ENCODE measurements at places on chromosomes 16 and 17.
A peak's percentile ranks its signal among the peaks of the same experiment; 100 is the strongest.

DNA sequence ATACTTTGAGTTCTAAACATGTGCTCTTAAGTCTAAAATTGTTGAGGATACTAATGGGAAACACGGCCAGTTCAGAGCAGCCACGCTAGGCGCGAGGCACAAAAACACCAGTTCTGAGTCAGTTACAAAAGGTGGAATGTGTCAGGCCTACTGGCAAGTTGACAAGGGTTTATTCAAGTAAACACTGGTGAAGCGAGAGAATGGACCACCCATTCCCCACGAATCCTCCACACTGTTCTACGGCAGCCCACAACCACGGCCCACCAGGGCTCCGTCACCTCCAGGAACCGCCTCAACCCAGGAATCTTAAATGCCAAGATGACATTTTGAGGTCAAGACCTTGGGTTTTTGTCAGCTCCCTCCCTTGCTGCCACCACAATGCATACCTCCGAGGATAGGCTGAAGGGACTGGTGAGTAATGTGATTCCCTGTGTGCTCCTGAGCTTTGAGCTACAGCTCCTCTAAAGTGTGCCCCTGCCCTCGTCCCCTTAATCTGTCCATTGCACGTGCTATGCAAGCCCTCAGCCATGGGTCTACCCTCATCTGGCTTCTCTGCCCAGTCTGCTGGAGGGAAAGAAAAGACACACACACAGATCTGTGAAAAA, 28.5 kb upstream of the TRAP1 start:
- DNase-seq = no peak

GRCh38 chr17:8997994-8998628, 23.2 kb upstream of the NTN1 start:
- DNase-seq = peak; percentile 71

DNA sequence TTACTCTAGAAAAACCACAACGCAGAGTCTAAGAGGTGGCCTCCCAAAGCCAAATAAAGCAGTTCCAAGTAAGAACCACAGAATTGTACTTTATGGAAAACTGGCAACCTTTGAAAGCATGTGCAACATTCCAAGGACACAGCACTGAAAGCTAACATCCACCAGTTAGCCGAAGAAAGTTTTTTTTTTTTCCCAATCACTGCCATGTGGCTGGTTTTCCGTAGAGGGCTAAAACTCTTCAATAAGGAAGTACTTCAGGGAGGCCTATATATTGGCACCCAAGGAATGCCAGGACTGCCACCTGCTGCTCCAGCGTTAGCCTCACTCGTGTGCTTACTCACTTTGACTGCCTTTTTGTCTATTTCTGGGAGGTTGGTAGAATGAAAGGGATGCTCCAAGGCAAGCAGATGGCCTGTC, 25.2 kb downstream of the CEP95 start:
- DNase-seq = no peak

DNA sequence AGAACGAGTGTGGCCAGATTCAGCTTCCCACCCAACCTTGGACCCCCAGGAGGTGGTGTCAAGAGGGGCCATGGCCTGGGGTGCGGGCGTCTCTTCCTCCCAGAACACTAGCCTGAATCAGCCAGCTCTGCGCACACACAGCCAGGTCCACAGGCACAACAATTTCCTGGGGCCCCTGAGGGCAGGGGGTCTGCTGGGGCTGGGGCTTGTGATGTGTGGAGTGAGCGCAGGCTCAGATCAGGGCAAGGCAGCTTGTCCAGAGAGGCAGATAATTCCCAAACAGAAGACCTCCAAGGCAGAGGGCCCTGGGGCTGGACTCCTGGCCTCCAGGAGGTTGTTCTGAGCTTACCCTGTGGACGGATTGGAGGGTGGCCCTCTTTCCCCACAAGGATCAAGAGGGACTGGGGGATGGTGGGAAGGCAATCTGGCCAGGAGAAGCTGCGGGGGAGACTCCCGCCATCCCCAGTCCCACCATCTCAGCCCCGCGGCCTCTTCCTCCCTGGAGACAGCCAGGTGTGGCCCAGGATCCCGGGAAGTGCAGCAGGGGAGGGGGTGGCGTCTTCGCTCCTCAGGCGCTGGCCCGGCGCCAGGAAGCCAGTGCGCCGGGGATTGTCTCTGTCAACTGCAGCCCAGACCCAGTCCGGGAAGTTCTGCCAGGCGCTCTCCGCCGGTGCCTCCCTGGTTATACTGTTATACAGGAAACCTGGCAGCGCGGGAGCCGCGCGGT, 52.0 kb upstream of the AMZ2 start:
- no peak for DNase-seq

DNA sequence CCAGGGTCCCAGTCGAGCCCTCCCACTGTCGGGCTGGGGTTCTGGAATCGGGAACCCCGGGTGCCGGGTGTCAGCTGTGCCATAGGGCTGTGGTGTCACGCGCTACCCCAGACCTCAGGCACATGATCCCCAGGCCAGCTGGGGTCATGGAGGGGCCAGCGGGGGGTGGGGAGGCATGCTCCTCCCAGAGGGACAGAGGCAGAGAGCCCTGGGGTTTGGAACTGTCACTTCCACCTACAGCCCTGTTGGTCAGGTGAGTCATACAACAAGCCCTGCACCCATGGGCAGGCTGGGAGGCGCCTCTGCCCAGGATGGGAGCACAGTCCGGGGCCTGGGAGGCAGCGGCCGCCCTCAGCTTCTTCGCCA, 63.0 kb downstream of the BAIAP2 start:
- no peak for DNase-seq

DNA sequence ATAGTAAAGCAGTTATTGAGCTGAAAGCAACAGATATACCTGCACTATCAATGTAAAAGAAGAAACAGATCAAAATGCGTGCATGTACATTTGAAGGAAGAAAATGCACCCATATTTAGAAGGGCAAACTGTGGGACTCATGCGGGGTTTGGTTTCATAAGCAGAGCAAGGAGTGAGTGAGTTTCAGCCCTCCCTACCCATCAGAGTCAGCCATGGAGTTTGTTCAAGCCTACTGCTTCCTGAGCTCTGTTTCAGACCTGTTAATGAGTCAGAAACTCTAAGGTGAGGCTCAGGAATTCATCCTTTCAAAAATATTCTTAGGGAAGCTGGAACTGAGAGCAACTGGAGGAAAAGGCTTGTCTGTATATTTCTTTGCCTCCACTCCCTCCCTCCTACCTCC, 446.2 kb downstream of the HS3ST4 start:
- DNase-seq = no peak

DNA sequence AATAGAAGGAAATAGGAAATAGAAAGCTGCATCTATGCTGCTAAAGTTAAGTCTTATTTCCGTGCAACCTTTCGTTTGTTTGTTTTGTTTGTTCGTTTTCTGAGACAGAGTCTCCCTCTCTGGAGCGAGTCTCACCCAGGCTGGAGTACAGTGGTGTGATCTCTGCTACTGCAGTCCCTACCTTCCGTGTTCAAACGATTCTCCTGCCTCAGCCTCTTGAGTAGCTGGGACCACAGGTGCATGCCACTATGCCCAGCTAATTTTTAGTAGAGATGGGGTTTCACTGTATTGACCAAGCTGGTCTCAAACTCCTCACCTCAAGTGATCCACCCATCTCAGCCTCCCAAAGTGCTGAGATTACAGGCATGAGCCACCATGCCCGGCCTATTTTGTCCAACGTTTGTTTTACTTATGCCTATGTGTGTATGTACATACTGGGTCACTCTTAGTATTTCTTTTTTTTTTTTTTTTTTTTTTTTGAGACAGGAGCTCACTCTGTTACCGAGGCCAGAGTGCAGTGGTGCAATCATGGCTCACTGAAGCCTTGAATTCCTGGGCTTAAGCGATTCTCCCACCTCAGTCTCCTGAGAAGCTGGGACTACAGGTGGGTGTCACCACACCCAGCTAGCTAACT, 16.8 kb downstream of the BMERB1 start:
- no peak for DNase-seq

GRCh38 chr17:61647047-61647446, 56.0 kb upstream of the NACA2 start:
- no peak for DNase-seq

- no peak for DNase-seq
Observed at GRCh38 chr17:38560503-38561318, 45.0 kb downstream of the SRCIN1 start.

DNA sequence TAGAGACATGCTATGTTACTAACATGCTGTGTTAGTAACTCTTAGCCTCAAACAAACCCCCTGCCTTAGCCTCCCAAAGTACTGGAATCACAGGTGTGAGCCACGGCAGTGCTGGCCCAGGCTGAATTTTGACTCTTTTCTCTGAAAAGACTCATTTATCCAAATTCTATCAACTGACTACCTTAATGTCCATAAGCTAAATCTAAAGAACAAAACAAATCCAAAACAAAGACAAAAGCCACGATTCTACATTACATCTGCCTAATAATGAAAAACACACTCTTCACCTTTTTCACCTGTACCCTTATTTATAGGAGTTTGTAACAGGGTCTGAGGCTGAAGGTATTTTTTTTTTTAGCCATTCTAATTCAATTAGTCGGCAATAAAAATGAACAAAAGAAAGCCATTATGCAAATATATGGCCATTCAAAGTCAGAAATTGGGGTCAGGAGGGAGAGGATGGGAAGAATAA, 432.5 kb downstream of the RBFOX1 start:
- no peak for DNase-seq

- no peak for DNase-seq
Observed at GRCh38 chr16:19929062-19929511, 44.4 kb upstream of the GPRC5B start.

GRCh38 chr17:63645775-63646487, 23.7 kb downstream of the MAP3K3 start:
- no peak for DNase-seq

GRCh38 chr17:75740215-75740614, 19.0 kb downstream of the ITGB4 start:
- no peak for DNase-seq

- no peak for DNase-seq
Observed at GRCh38 chr17:66184392-66184791, 7.5 kb downstream of the CEP112 start.

GRCh38 chr17:82734987-82735866, at the start of gene FN3K:
TSS of gene FN3K (plus strand) at chr17:82735615. CDS start at chr17:82735637, 22 bp downstream.
- DNase-seq = no peak

DNA sequence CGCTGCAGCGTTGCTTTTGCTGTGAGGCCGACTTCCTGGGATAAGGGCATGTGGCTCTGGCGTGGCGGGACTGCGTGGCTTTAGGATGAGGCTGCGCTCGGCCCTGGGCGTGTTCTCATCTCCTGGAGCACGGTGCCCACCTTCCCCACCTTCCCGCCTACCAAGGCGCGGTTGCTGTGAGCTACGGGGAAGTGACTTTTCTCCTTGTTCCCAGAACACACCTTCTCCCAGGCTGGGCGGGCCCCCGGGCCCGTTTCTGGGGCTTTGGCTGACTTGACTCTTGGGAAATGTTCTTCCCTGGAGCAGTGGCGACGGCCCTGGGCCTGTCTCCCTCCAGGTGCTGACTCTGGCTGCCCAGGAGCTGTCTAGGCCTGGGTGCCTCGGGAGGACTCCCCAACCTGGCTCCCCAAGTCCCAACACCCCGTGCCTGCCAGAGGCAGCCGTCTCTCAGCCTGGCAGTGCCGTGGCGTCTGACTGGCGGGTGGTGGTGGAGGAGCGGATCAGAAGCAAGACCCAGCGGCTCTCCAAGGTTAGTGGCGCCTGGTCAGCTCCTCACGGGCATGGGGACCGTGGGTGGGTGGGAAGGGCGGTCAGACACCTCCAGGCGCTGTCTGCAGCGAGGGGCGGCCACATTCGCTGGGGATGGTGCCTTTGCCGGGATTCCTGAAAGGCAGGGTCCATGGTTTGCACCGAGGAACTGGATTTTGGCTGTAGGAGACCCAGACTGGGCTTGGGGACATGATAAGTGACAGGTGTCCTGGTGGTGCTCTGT, 12.1 kb downstream of the TELO2 start:
- DNase-seq = no peak

GRCh38 chr17:81199482-81199830, 23.3 kb downstream of the CEP131 start:
- no peak for DNase-seq

DNA sequence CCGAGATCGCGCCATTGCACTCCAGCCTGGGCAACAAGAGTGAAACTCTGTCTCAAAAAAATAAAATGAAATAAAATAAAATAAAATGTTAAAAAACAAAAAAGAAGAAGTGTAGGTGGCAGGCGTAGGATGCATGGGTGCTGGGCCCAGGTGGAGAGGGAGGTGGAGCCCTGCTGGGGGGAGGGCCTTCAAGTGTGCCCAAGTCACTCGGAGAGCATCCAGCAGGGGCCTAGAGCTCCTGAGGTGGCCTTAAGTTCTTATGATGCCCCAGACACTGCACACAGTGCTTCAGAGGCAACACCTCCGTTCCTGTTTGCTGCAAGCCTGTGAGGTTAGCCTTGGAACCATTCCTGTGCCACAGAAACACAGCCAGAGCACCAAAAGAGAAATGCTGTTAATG, 23.2 kb downstream of the IL4R start:
- DNase-seq = no peak

DNA sequence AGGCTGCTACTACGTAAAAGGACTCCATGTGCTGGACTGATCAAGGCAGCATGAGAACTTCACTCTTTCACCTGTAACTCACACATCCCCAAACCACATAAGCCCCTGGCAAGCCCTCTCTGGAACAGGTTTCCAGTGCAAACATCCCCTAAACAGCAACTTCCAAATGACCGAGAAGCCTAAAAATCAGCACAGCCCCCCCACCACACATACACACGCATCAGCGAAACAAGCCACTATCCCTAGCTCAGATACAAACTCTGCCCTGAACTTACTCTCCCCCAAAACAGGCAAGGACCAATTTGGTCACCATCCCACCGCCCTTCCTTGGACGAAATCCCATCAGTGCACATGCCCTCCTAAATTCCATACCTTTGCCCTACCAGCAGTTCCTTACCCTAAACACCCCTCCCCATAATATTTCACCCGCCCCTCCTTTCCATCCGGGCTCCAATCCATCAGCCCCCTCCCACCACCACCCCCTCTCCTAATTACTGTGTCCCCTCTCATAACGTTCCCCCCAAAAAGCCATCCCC, 735 bp downstream of the LSM12 start:
- DNase-seq = peak; percentile 3

DNA sequence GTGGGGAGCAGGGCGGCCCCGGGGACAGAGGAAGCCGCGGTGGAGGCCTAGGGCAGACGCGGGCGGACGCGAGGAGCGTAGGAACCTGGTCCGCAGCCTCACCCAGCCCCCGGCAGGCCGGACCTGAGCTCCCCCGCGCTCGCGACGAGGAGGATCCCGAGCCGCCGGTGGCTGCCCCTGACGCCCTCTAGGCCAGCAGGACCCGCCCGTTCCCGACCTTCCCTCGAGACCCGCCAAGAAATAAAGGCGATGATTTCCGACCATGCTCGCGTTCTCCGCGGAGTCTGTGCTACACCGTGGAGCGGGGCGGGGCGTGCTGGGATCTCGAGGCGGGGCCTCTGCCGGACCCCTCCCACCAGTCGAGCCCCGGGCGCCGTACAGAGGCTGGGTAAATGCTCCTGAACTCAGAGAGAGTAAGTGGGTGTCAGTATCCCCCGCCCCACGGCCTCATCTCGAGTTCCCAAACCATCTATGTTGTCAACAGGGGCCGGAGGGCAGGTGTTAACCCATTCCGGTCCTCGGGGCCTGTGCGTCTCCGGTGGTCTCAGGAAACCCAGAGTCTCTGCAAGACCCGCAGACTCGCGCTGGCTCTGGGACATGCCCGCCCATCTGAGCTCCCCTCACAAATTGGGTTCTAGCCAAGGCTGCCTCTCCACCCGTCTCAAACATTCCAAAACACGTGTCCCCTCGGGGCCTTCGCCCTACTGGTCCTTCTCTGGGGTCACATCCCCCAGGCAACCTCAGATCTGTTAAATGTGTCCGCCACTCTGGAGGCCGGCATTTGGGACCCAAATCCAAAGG, 13.7 kb downstream of the SYCE1L start:
- DNase-seq = peak; percentile 60

GRCh38 chr16:79795556-79795955, 195.0 kb upstream of the MAF start:
- DNase-seq = no peak
